HS-5 (cell line): ENCODE measurements at places on chromosomes 3 and 15.

- peak; percentile 24 for DNase-seq
These were observed 78.4 kb downstream of the IQSEC1 start for GRCh38 chr3:12994607-12995388.

DNA sequence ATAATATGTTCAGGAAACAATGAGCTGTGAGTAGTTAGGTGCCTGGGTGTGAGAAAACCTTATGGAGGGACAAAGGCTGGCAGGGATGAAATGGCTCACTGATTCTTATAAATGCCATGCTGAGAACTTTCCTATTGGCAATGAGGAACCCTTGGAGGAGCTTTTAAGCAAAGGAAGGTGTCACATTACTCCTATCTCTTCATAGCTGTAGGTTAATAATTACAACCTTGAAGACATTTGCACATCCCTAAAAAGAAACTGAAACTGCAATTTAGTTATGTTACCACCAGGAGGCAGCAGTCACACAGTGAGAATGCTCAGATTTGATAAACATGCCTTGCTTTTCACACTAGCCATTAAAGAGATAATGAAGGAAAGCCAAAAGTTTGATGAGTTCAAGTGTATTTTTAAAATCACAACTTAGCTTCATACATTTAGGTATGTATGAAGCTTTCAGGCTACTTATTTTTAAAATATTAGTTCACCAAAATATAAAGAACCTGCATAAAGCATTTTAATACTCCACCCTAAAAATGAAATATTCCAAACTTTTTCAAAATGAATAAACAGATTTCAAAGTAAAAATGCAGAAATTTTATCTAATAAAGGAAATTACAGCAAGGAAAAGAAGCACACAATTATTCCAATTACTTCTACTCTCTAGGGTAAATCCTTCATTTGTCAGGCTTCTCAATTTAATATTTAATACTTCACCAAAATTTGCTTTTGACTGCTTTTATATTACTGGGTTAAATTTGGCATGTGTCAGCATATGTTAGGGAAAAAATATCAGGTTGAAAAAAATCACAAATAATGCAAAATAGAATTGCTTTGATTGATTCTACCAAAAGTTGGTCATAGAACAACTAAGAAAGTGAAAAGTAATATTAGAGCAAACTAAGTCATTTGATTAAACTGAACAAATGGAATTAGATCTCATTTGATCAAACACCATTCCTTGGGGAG lies 136.9 kb upstream of the SLC2A2 start:
- no peak for DNase-seq

GRCh38 chr3:52240059-52240885 lies 1.3 kb upstream of the TWF2 start:
- DNase-seq = peak; percentile 71

GRCh38 chr15:57873564-57874209 lies 167.2 kb downstream of the POLR2M start:
- DNase-seq = peak; percentile 90

DNA sequence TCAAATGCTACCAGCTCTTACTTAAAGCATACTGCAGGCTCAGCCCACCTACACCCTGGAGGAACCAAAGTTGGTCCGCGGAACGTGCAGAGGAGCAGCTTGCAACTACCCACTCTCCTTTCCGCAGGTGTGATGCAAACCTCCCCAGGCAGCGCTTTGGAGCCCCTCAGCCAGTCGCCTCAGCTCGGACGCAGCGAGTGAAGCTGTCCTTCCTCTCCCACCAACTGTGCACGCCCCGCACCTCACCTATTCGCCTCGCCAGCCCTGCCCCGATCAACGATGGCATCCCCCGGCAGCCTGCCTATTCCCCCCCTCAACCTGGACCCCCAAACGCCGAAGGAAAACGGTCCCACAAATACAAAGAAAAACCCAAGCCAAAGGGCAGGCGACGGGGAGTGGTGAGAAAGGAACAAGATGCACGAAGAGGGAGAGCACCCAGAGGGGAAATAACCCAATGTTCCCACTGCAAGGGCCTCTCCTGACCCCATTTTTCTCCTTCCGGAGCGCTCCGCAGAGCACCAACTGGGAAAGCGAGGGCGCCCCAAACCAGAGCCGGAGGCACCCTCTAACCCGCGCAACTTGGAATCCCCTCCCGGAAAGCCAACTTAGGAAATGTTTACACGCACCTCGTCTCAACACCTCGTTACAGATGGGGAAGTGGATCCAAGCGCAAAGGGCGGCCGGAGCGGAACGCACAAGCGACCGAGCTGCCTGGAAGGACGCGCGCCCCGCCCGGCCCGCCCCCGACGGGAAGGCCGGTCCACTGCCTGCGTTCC lies 665 bp downstream of the GLB1 start:
- no peak for DNase-seq

DNA sequence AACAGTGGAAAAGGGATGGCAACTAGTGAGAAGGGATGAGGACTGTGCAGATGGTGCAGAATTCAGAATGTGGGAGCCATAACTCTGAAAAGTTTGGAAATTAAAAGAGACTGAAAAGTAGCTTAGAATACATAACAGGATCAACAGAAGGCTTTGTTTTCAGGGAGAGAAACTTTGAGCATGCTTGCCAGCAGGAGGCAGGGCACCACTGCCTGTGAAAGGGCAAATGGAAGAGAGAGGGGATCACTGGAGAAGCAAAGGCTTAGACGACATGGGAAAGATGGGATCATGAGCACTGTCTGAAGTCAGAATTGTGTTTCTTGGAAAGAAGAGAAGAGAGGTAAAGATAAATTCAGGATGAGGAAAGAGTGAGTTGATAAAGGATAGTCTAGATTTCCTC lies 99.6 kb downstream of the ABI3BP start:
- no peak for DNase-seq

- no peak for DNase-seq
These were observed 36.9 kb upstream of the MYZAP start for GRCh38 chr15:57554812-57555179.

- DNase-seq = no peak
These were observed 323.0 kb upstream of the CDIN1 start for GRCh38 chr15:36256404-36256807.

DNA sequence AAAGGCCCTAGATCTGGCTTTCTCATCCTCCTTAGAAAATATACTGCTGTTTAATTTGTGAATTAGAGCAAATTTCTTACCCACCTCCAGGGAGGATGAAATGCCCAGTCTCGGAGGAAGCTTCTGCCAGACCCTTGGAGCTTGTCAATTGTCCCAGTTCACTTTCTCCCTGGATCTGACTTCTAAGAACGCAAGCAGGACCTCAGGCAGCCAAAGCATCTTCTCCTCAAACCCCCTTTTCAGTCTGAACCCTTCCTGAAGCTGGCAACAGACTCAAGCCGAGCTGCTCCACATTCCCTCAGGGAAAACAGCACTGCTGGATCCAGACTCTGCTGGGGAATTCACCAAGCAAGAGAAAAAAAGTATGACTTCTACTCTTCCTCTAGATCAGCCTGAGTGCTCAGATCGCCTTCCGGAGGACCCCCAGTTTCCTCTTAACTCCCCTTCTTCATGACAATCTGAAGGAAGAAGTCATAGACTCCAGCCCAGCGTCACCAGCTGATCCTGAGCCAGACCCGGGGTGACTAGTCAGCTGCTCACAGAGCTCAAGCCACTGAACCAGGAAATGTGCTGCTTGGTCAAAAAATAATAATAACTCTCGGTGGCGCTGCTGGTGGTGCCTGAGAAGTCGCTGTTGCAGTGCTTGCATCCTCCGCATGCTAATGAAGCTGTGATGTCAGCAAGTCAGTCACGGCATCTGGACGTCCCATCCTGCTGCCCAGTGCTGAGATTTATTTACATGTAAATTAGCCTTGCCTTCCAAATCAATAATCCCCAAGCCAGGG lies at the start of gene PRICKLE2:
Gene PRICKLE2, minus strand, starts transcription at position 641 of the 785 bp plus-strand sequence. CDS start 26,539 bp downstream, outside the sequence.
- peak; percentile 63 for DNase-seq
